HT-29 (cell line): ENCODE measurements at places on chromosomes 12 and 14. TPM values are rescaled to one million over a fixed set of nuclear protein-coding genes. Genes with fewer than 3 reads are reported as not detected.

DNA sequence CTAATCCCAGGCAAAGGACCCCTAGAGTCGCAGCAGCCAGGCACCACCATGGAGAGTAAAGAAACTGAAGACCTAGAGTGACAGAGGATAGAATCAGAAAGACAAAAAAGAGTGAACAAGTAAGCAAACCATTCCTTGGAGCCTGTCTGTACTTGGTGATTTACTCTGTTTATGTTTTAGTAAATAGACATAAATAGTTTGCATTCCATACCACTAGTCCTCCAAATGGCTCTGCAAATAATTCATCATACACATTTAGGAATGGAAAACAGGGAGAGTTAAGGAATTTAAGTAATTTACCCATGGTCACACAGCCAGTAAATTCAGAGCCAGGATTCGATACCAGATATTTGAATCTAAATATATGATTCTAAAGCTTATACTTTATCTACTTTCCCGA lies 2.8 kb downstream of the OLR1 start:
- DNase-seq = no peak

- no peak for DNase-seq
Measured at GRCh38 chr12:25034676-25035075, 85.8 kb upstream of the BCAT1 start.

GRCh38 chr12:52358575-52359350 lies 8.5 kb downstream of the KRT85 start:
- no peak for DNase-seq

- no peak for DNase-seq
Measured at GRCh38 chr14:71136386-71137060, 229.3 kb downstream of the PCNX1 start.

- peak; percentile 11 for DNase-seq
Measured at GRCh38 chr14:64060648-64061096, 207.9 kb downstream of the SYNE2 start.

DNA sequence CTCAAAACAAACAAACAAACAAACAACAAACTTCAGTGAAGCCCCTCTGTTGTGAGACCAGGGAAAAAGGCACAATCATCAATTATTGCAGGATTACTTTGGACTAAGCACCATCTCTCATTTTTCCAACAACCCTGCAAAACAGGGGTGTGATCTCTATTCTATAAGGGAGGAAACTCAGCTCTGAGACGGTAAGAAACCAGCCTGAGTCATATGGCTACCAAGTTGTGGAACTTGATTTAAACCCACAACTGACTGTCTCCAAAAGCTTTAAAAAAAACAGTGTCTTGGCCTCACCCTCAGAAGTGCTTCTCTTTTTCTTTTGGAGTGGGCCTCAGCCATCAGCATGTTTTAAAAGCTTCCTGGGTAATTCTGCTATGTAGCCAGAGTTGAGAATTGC lies 49.8 kb downstream of the RIN3 start:
- no peak for DNase-seq

- DNase-seq = no peak
Measured at GRCh38 chr14:21072031-21072473, 1.9 kb downstream of the ARHGEF40 start.

- DNase-seq = no peak
Measured at GRCh38 chr12:54189198-54189539, 384 bp upstream of the SMUG1 start.

GRCh38 chr12:109221277-109221931 lies 87.7 kb downstream of the FOXN4 start:
- no peak for DNase-seq

GRCh38 chr14:103019826-103020225 lies 37.5 kb downstream of the CDC42BPB start:
- no peak for DNase-seq

DNA sequence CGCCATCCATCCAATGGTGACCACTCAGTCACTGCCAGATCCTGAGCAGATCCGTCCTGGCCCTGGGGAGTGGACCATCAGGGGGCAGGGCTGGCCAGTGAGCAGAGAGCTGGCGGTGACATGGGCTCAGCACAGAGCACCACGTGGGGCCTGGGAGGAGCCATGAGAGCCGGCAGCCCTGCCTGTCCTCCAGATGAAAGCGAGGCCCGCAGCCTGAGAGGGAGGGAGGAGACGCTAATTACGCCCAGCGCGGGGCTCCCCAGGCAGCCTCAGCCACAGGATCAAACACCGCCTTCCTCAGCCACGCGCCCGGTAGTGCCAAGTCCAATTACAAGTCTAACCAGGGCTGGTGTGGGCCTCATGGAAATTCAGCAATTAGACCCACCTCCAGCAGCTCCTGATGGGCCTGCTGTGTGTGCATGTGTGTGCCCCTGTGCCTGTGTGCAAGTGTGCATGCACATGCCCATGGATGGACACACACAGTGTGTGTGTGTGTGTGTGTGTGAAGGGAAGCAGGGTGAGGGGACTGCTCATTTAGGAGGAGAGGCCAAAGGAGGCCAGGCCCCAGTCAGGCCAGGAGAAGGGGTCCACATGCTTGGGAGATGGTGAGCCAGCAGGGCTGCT lies 68.0 kb downstream of the KIF26A start:
- DNase-seq = no peak

- DNase-seq = no peak
Measured at GRCh38 chr12:27998170-27998569, 25.6 kb upstream of the PTHLH start.

DNA sequence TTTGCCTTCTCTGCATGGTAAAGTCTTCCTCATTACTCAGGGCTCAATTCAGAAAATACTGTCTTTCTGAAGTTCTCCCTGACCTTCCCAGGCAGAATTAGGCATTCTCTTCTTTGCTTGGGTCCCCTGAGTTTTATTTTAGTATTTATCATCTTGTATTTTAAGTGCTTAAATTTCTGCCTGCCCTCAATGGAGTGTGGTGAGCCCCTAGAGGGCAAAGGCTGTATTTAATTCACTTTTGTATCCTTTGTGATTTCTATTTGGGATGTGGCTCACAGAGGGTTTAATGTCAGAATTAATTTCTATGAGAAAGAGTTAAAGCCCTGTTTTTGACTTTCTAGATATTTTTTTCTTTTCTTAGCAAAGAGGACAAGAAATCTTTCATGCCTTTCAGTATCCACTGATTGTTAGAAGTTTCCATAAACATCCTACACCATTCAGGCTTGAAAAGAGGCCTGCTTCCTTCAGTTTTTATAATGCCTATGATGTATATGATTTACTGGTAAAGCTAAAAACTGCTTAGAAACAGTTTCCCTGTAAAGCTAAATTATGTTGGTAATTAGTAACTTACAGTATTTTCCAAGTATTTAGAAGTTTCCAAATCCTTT lies 55.6 kb upstream of the PTPRB start:
- DNase-seq = peak; percentile 58

DNA sequence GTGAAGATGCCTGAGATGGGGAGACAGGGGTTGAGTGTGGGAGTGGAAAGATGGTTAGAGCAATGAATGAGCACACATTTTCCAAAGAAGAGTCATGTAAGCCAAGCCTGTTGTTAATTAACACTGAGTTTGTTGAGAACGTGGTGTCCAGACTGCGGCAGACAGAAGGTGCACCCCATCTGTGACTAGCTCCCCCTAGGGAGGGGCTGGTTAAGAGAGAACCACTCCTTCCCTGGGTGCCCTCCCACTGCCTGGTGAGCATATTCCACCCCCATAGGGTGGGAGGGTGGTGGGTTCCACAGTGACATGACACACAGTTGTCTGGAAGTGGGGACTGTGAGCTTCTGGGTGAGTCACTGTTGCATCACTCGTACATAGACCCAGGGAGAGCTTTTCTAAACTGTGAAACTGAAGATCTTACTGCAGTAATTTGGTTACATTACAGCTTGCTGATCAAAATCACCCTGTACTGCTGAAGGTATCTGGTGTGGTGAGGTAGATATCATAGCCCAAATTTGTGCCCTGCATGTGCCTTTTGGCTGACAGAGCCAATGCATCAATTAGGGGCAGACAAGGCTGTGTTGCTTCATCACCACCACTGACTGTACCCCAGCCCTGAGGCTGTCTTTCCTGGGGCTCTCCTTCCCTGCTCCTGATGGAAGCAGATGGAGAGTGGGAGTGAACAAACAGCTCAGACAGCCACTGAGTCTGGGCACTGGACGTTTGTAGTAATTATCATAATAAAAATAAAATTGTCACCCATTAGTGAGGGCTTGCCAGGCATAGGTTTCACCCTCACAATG lies 150.9 kb downstream of the EMP1 start:
- no peak for DNase-seq

DNA sequence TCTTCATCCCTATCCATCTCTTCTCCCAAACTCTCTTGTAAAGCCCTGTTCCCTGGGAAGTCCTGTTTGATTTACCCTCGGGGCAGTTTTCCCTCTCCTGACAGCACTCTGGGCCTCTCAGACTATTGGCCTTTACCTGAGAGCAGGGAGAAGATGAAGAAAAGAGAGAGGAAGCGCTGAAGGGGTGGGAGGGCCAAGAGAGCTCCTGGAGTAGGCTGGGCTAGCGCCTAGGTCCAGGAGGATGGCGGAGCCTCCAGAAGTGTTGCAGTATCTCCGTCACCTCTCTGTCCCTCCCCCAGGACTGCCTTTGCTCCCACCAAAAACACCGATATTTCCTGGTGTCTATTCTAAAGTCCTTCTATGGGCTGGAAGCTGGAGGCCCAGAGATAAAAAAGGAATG lies 5.7 kb upstream of the IGFBP6 start:
- no peak for DNase-seq

DNA sequence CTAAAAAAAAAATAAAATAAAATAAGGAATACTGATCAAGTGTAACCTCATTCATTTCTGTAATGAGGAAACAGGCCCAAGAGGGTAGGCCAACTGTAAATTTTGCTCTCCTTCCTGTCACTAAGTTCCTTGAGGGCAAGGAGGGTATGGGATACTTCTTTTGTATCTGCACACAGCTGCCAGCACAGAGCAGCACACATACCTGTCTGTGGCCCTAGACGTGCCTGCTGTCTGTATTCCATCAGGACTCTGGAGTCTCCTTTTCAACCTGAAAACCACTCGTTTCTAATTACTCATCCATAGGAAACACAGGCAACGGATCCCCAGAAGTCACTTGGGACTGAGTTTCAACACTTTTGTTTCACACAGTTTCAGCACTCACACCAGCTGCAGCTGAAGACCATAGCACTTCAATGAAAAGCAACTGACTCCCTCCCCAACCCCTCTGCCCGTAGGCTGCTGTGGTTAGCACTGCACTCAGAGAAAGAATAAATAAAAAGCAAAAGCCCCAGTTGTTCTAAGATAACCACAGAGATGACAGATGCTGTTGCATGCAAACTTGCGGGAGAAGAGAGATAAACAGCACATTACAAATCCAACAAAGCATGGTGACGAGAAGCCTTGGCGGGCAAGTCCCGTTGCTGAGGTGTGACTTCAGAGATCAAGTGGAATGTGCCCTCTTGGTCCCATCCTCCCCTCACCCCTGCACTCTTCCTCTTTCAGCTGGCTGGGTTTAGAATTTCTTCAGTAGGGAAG lies 24.9 kb downstream of the CRACR2A start:
- DNase-seq = no peak

GRCh38 chr12:78531831-78532458 lies 332.6 kb upstream of the SYT1 start:
- no peak for DNase-seq

DNA sequence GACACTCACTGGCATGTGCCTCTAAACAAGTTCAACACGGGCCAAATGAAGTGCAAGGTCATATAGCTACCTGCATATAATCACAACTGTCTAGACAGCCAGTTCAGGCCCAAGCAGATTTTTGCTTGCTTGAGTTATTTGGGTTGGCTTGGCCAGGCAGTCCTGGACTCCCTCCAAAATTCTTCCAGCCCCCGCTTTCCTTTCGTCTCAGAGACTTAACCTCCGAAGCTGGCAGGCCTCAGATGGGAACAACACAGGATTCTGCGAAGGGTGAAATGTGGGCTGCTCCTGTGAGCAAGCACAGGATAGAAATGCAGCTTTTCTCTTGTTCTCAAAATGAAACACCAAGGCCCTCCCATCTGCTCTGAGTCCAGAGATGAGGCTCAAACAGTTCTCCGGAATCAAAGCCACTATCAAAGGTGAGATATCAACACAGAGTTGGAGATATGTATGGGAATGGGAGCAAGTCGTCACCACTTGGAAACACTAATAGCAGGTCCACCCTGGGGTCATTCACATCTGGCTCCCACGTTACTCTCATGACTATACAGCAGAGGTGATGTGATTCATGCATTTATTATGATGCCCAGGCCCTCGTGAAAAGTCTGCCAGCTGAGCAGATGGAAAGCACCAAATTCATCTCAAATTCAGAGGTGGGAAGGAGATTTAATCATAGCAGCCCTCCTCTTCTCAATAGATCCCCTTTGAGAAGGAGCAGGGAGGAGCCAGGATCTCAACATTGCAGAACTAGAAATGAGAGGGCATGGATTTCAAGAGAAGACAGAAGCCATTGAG lies 389.8 kb downstream of the NUAK1 start:
- no peak for DNase-seq

DNA sequence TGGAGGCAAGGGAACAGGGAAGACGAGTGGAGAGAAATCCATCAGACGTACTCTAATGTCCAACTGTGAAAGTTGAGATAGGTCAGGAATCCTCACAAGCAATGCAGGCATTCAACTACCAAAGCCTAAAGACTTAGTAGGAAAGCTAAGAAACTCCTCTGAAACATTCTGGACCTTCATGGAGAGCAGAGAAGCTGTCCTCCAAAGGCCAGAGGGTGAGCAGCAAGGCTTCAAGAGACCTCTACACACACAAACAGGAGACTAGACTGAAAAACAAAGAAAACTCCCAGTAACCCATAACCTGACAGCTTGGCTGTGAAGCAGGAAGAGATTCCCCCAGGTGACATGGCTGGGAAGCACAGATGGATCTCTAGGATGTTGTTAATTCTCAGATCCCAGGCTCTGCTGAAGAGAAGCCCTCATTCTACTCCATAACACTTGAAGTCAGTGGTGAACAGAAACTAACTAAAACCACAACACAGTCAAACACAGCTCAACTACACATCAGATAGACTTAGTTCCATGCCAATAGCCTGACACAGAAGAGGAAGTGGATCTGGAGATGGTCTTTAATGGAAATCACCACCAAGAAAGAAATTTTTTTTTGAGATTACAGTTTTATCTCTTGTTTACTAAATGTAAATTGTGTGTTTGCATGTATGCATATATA lies 23.2 kb upstream of the LYZ start:
- DNase-seq = no peak

DNA sequence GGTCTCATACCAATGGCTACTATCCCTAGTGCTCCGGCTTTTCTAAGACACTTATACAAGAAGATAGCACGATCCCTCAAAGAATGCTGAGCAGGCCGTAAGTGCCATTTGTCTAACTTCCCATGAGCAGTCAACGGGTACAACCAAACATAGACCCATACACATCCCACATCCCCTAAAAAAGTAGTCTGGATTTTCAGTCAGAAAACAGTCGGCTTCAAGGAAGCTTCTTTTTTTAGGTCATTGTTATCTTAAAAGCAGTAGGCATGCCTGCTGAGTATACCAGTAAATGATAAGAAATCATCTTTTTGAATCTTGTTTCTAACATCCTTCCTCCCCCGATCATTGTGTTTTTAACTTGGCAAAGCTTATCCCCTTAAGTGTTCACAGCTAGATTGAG lies 19.8 kb downstream of the OSBPL8 start:
- no peak for DNase-seq

GRCh38 chr14:86057018-86057667 lies 527.2 kb downstream of the FLRT2 start:
- DNase-seq = peak; percentile 26

GRCh38 chr12:110134691-110135411 lies 10.7 kb downstream of the IFT81 start:
- no peak for DNase-seq

- DNase-seq = no peak
Measured at GRCh38 chr14:21279783-21280182, at the start of gene RPGRIP1. Gene RPGRIP1, plus strand, starts transcription at chr14:21280083. Its CDS starts 7,894 bp downstream, at chr14:21287977.

STON2 gene
- total RNA-seq = 1.6 and 3.5 TPM in 2 replicates

ADAM21 gene
- not detected in 2 replicates for total RNA-seq

DPY19L2 gene
- total RNA-seq = not detected in 2 replicates
